ENCODE measurements at places on chromosomes 2 and 18.

DNA sequence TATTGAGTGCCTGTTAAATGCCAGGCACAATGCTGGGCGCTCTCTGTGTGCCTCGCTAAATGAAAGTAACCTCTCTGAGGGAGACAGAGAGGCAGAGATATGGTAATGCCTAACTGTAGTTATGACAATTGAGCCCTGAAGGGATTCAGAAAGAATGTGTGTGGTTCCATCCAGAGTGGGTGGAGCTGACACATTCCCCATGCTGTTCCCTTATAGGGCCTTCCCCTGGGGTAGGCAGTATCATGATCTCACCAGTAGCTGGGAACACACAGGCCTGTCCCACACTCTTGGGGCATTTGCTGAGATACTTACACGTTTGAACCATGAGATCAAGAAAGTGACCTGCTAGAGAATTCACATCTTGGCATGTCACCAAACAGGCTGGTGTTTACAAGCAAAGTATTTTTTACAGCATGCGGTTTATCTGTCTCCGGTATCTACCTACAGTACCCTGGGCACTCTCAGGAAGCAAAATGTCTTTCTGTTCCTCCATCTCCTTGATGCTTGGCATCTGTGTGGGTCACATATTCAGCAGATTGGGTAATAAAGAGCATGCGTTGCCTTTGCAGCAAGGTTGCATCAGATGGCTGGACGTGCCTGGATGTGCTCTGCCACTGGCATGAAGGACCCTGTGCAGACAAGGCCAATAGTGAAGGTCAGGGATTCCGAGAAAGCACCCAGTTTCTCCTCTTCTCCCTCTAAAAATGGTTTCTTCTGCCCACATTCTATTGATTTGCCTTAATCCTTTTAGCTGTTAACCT is 9.4 kb downstream of the CTIF start:
- DNase-seq = no peak

DNA sequence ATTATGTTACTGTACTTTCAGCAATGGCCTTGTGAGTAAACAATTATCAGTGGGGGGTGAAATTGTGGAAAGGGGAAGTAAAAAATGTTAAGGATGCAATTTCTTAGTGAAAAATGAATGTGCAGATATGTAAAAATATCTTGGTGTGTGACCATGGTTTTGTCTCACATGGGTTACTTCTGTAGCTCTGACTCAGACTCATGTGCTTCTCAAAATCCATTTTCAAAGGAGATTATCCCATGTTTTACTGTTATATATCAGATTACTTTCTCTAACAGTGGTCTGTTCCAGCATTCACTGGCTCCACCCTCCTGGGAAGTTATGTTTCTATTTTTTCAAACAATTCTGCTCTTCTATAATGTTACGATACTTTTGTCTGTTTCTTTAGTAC is 298.2 kb upstream of the COL3A1 start:
- DNase-seq = no peak

- no peak for DNase-seq
Observed at GRCh38 chr18:61972389-61973264, 79.8 kb upstream of the RNF152 start.

DNA sequence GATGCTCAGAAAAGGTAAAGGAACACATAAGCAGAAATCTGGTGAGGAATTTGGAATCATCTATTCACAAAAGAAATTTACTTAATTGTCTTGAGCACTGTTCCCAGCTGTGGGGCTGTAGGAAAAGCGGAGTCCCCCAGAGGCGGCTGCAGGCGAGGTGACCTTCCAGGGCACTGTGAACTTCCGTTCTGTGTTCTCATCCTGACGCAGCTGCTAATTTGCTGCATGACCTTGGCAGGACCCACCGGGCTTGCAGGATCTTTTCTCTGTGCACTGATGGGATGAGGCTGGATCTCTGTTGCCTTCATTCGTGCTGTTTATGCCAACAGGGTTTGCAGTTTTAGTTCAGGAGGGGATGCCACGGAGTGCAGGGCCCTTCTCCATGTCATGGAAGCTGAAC is 301.9 kb upstream of the MYT1L start:
- no peak for DNase-seq

DNA sequence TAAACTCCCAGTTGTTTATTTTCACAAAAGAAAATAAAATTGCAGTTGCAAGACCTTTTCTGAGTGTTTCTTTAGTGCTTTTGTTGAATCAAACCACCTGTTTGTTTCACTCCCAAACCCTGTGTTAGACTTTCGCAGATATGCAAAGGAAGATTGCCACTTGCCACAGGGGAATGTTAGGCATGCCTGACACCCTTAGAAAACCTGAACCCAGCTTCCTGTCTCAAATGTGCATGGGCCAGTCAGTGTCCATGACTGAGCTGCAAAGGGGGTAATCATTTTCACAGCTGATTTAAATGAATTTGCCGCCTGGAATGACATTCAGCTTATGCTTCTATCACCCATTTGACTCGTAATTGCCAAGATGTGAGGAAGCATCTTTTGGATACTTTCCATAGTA is 17.5 kb downstream of the TGOLN2 start:
- DNase-seq = no peak

GRCh38 chr2:231152800-231153557 is 28.1 kb upstream of the HTR2B start:
- DNase-seq = no peak

DNA sequence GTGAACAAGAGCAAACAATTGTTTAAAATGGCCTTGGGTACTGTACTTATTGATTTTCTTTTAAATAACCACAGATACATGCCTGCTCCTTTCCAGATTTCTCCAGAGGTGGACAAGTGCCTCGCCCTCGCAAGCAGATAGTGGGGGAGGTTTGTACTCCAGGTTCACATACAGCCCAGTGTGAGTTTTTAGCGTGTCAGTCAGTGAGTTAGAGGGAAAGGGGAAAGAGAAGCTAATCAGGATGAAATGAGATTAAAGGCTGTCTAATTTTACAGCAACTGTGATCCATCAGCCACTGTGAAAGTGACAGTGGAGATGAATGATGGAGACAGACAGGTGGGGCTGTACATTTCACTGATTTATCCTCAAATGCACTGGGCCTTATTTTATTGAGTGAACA is 74.7 kb downstream of the KLHL14 start:
- DNase-seq = no peak

- no peak for DNase-seq
Observed at GRCh38 chr2:239832490-239833268, 192.5 kb downstream of the NDUFA10 start.

- peak; percentile 36 for DNase-seq
Observed at GRCh38 chr2:165293440-165294420, 54.5 kb downstream of the SCN2A start.

- no peak for DNase-seq
Observed at GRCh38 chr2:44741507-44741906, 200.0 kb upstream of the SIX3 start.

DNA sequence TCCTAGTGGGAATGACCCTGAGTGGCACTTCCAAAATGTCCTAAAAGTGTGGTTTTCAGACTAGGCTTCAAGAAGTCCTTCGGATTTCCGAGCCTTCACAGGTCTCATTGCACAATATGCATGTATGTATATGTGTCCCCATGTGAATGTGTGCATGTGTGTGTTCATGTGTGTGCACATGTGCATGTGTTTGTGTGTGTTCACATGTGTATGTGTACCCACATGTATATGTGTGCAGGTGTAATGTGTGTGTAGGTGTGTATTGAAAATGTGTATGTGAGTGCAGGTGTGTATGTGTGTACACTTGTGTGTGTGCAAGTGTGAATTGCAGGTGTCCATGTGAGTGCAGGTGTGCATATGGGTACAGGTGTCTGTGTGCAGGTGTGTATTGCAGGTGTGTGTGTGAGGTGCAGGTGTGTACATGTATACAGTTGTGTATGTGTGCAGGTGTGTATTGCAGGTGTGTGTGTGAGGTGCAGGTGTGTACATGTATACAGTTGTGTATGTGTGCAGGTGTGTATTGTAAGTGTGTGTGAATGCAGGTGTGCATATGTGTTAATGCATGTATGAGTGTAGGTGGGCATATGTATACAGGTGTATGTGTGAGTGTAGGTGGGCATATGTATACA is 124.4 kb upstream of the EPB41L3 start:
- no peak for DNase-seq

- DNase-seq = no peak
Observed at GRCh38 chr2:180195847-180196246, 188.8 kb upstream of the CWC22 start.

DNA sequence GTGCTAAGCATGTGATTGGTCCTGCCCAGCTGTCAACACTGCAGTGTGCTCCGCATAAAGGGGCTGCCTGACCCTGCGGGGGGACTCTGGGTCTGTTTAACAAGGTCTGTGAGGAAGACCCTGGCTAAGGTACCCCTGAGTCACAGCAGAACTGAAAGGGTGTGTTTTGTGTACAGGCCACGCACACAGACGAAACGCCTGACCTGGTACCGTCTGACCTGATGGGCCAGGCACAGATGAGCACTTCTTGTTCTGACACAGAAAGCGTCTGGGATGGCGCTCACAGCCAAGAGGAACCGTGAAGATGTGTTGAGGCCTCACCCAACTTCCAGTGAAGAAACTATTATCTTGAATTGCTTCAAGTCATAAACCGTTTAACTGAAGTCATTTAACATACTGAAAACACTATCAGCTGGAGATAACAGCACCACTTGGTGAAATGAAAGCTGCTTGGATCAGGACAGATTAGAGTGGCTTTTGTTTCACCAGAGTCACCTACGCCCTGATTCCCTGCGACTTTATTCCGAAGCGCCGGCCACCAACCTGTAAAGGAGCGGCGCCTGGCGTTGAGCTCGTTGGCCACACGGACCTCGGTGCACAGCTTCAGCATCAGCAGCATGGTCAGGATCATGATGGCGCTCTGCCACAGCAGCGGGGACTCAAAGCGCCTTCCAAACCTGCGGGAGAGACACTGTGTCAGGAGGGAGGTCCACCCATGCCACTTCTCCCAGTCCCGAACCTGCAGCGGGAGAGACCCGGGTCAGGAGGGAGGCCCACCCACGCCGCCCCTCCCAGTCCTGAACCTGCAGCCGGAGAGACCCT is 8.5 kb downstream of the SLC66A2 start:
- no peak for DNase-seq

GRCh38 chr2:66507673-66508201 is 72.8 kb downstream of the MEIS1 start:
- DNase-seq = no peak

DNA sequence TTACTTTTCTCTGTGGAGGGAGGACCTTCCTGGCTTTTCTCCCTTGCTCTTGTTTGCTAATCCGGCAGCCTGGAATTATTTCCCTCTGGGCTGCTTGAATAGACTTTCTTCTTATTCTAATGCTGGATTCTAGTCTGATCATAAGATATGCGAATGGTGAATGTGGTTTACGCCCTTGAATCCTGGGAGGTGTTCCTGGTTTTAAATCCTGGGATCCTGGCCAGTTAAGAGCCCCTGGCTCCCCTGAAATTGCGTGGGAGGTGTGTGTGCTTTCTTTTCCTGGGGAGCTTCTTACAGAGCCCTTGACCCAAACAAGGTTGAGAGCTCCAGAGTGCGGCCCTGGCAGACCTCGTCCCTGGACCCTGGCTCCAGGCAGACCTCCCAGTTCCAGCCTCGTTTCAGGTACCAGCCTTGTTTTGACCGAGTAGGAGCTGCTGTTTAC is 2.8 kb downstream of the SH3BP4 start:
- no peak for DNase-seq

DNA sequence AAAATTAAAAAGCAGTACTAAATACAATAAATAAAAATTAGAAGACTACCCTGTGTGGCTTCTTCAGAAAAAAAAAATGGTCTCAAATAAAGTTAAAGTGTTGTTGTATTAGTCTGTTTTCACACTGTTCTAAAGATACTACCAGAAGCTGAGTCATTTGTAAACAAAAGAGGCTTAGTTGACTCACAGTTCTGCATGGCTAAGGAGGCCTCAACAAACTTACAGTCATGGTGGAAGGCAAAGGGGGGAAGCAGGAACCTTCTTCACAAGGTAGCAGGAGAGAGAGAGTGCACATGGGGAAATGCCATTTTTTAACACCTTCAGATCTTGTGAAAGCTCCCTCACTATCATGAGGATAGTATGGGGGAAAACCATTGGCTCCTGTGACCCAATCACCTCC is 612.8 kb downstream of the RNF144A start:
- no peak for DNase-seq

GRCh38 chr2:100207411-100207885 is 65.1 kb upstream of the AFF3 start:
- no peak for DNase-seq

DNA sequence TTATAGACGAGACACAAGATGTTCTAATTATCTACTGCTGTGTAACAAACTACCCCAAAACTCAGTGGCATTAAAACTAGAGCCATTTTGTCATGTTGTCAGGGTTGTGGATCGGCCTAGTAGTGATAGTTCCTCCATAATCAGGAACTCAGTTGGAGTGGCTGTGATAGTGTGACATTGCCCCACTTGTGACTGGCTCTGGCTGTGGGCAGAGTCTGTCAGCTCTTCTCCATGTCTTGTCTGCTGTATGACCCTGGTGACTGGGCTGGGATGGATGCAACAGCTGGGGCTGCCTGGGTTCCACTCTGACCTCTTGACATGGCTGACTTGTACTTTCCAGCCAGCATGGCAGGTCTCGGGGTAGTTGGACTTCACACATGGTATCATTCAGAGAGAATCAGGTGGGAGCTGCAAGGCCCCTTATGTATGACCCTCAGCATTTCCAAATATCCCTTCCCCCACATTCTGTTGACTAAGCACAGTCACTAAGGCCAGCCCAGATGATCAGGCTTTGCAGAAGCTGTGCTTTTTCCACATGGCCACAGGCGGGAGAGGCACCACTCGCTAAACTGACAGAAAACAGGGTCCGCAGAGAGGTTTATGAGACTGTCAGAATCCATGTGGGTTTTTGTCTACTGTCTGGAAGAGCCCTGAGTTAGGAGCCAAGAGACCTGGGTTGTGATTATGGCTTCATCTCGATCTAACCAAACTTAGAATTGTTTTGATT is 50.3 kb downstream of the SETBP1 start:
- DNase-seq = no peak

DNA sequence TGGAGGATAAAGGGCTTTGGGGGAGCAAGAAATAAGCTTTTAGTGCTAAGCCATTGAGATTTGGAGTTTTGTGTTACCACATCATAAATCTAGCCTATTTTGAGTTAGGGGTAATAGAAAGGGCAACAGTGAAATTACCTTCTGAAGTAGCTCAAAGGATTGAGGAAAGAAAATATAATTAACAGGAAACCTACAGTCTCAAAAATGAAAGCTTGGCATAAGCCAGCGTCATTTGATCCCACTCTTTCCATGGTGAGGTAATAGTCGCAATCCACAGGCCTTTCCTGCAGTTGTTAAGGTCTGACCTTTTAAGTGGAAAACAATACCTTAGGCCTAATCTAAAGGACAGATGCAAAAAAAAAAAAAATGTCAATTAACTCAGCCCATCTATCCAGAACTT is 182.7 kb downstream of the UXS1 start:
- DNase-seq = no peak

- no peak for DNase-seq
Observed at GRCh38 chr2:36820942-36821605, 124.6 kb downstream of the VIT start.

DNA sequence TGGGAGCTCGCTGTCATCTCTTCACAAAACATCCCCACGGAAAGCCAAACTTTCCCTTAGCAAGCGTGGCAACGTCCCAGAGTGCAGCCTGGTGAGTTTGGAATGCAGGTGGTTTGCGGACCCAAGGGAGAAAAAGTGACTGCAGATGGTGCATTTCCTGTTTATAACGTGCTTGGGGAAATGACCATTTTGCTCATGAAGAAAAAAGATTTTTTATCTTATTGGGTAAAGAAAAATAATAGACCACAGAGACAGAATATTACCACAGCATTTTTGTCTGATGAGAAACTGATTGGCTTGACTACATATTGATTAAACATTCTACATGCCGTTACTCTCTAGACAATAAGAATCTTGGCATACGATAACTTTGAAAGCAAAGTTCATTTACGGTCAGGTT is 136.5 kb downstream of the COPS8 start:
- no peak for DNase-seq

Data from stimulated activated CD4-positive, alpha-beta T cell treated with anti-CD3 and anti-CD28 coated beads, TNF-alpha, amount 100 ng/mL, for 48 hours (primary cell).